Heart right ventricle (tissue), 16 donors: ENCODE measurements at places on chromosomes 2 and 18.

- no peak overlapping the region for H3K27ac ChIP-seq
- no peaks in the 10 kb centered on the region for H3K4me1 ChIP-seq
- H3K36me3 ChIP-seq = no peaks in the 10 kb centered on the region
- no peak for DNase-seq
- H3K4me3 ChIP-seq = no peak overlapping the region
Observed at GRCh38 chr2:117967977-117968718, 45.7 kb downstream of the CCDC93 start.

DNA sequence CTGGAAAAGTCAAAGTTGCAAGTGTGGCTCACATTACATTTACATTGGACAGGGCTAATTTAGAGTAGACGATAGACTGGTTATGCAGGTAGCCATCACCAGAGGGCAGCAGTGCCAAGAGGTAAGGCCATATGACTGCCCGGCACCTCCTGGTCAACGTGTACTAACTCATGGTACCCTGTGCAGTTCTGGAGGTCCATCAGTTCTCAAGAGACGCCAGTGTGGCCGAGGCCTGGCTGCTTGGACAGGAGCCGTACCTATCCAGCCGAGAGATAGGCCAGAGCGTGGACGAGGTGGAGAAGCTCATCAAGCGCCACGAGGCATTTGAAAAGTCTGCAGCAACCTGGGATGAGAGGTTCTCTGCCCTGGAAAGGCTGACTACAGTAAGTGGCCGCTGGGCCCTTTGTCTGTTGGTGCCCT is 65.8 kb upstream of the EML6 start:
- no peak for DNase-seq
- H3K4me1 ChIP-seq = peaks cover 25% of the 10 kb centered on the region
- H3K4me3 ChIP-seq = no peak overlapping the region
- peak overlapping the region; percentile 24 for H3K27ac ChIP-seq
- H3K27me3 ChIP-seq = no peaks in the 10 kb centered on the region

DNA sequence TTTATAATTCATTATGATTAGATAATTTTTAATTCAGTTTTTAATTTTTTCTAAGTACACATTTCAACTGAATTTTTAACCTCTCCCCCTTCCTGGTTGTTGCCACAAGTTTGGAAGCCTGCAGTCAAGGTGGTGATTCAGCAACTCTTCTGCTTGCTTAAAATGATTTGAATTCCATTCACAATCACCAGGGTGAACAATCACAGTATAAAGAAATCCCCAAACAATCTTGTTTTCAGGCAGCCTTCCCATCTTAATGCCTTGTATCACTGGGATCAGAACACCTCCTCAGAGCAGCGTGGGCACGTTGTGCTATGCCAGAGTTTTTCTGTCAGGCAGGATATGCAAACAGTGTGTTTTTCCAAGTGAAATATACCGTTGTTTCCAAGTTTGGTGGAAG is 46.7 kb upstream of the BARD1 start:
- H3K27ac ChIP-seq = no peak overlapping the region
- H3K36me3 ChIP-seq = no peaks in the 10 kb centered on the region
- no peak for DNase-seq
- H3K4me3 ChIP-seq = no peak overlapping the region
- no peaks in the 10 kb centered on the region for H3K4me1 ChIP-seq
- H3K27me3 ChIP-seq = no peaks in the 10 kb centered on the region

GRCh38 chr18:22641958-22642357 is 224.2 kb upstream of the CTAGE1 start:
- H3K27me3 ChIP-seq = no peaks in the 10 kb centered on the region
- no peak overlapping the region for H3K4me3 ChIP-seq
- H3K4me1 ChIP-seq = peaks cover 3% of the 10 kb centered on the region
- no peak for DNase-seq

DNA sequence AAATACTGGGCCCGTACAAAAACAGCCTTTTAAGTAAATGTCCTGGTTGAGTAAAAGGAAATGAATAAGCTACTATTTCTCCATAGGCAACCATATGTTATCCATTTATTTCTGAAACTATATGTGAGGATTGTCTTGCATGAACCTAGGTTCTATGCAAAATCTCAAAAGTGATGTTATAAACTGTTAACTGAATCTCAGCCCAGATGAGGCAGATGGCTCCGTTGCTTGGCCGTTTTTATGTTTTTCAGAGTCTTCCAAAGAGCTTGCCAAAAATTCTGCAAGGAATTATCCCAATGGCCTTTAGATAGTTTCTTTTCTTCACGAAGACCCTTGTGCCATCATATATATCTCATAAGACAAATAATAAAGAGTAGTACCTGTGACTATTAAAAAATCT is 1669.5 kb upstream of the DDX18 start:
- no peak overlapping the region for H3K27ac ChIP-seq
- no peaks in the 10 kb centered on the region for H3K4me1 ChIP-seq
- H3K36me3 ChIP-seq = no peaks in the 10 kb centered on the region
- H3K4me3 ChIP-seq = no peak overlapping the region

- H3K4me3 ChIP-seq = no peak overlapping the region
- no peaks in the 10 kb centered on the region for H3K36me3 ChIP-seq
- DNase-seq = no peak
- no peaks in the 10 kb centered on the region for H3K4me1 ChIP-seq
- H3K27ac ChIP-seq = no peak overlapping the region
- no peaks in the 10 kb centered on the region for H3K27me3 ChIP-seq
Observed at GRCh38 chr2:57549642-57550102, 496.9 kb upstream of the VRK2 start.

- no peak overlapping the region for H3K4me3 ChIP-seq
- H3K4me1 ChIP-seq = peaks cover 4% of the 10 kb centered on the region
- no peaks in the 10 kb centered on the region for H3K36me3 ChIP-seq
- DNase-seq = no peak
- peaks cover 5% of the 10 kb centered on the region for H3K27me3 ChIP-seq
- no peak overlapping the region for H3K27ac ChIP-seq
Observed at GRCh38 chr2:60071490-60071831, 482.0 kb downstream of the BCL11A start.

DNA sequence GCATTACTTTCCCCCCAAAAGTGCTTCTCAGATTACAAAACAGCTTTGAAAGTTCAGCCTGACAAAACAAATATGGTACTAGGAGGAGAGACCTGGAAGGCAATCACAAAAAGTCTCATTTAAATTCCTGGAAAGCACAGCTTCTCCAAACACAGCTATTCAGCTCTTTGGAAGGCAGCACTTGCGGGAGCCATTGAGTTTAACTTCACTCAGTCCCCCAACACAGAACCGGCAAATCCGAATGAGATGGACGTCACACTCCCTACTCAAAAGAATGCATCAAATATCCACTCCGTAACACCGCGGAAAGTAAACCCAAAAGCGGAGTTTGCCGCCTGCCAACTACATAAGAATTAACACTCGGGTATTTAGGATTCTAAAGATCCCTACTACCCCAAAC is 638 bp downstream of the ST6GAL2 start:
- peak overlapping the region; percentile 52 for H3K4me3 ChIP-seq
- peaks cover 6% of the 10 kb centered on the region for H3K4me1 ChIP-seq
- no peak overlapping the region for H3K27ac ChIP-seq
- DNase-seq = no peak
- H3K36me3 ChIP-seq = no peaks in the 10 kb centered on the region

GRCh38 chr2:178327516-178327915 is 123.5 kb downstream of the PRKRA start:
- DNase-seq = no peak
- no peaks in the 10 kb centered on the region for H3K4me1 ChIP-seq
- H3K4me3 ChIP-seq = no peak overlapping the region
- no peaks in the 10 kb centered on the region for H3K27me3 ChIP-seq

GRCh38 chr2:214740867-214741395 is 68.6 kb downstream of the BARD1 start:
- H3K27ac ChIP-seq = no peak overlapping the region
- no peak for DNase-seq
- no peaks in the 10 kb centered on the region for H3K27me3 ChIP-seq
- peaks cover 20% of the 10 kb centered on the region for H3K36me3 ChIP-seq
- H3K4me1 ChIP-seq = no peaks in the 10 kb centered on the region

- peak overlapping the region; percentile 41 for H3K27ac ChIP-seq
- peaks cover 6% of the 10 kb centered on the region for H3K4me1 ChIP-seq
- no peaks in the 10 kb centered on the region for H3K27me3 ChIP-seq
- no peaks in the 10 kb centered on the region for H3K36me3 ChIP-seq
- peak; percentile 54 for DNase-seq
Observed at GRCh38 chr18:48896875-48897511, 53.8 kb downstream of the SMAD7 start.

GRCh38 chr18:45236676-45237075 is 378.6 kb upstream of the SLC14A2 start:
- no peak overlapping the region for H3K27ac ChIP-seq
- no peaks in the 10 kb centered on the region for H3K27me3 ChIP-seq
- H3K4me1 ChIP-seq = no peaks in the 10 kb centered on the region
- DNase-seq = no peak

DNA sequence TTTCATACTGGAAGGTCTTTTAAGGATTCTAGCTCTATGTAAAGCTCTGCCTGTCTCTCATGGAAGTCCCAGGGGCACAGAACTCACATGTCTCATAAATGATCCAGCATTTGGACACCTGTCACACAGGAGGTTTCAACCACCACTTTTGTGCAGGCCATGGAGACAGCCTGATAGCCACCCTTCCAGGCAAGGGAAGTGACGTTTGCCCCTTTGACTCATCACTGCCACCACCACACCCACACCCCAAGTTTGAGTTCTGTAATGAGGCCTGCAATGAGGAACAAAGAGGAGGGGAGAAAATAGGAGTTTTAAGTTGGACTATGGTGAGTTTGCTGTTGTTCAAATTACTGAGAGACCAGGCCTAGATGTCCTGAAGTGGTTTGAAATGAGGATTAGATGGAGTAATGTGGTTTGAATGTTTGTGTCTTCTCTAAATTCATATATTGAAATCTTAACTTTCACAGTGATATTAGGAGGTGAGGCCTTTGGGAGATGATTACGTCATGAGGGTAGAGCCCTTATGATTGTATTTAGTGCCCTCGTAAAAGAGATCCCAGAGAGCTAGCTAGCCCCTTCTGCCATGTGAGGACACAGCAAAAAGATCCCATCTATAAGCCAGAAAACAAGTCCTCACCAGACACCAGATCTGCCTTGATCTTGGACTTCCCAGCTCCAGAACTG is 175.3 kb upstream of the EPHA4 start:
- H3K4me1 ChIP-seq = no peaks in the 10 kb centered on the region
- H3K27ac ChIP-seq = no peak overlapping the region
- no peaks in the 10 kb centered on the region for H3K27me3 ChIP-seq
- no peaks in the 10 kb centered on the region for H3K36me3 ChIP-seq
- H3K4me3 ChIP-seq = no peak overlapping the region

GRCh38 chr18:14781671-14782070 is 33.7 kb downstream of the ANKRD30B start:
- H3K27ac ChIP-seq = no peak overlapping the region
- no peak overlapping the region for H3K4me3 ChIP-seq
- H3K36me3 ChIP-seq = no peaks in the 10 kb centered on the region
- no peaks in the 10 kb centered on the region for H3K4me1 ChIP-seq

DNA sequence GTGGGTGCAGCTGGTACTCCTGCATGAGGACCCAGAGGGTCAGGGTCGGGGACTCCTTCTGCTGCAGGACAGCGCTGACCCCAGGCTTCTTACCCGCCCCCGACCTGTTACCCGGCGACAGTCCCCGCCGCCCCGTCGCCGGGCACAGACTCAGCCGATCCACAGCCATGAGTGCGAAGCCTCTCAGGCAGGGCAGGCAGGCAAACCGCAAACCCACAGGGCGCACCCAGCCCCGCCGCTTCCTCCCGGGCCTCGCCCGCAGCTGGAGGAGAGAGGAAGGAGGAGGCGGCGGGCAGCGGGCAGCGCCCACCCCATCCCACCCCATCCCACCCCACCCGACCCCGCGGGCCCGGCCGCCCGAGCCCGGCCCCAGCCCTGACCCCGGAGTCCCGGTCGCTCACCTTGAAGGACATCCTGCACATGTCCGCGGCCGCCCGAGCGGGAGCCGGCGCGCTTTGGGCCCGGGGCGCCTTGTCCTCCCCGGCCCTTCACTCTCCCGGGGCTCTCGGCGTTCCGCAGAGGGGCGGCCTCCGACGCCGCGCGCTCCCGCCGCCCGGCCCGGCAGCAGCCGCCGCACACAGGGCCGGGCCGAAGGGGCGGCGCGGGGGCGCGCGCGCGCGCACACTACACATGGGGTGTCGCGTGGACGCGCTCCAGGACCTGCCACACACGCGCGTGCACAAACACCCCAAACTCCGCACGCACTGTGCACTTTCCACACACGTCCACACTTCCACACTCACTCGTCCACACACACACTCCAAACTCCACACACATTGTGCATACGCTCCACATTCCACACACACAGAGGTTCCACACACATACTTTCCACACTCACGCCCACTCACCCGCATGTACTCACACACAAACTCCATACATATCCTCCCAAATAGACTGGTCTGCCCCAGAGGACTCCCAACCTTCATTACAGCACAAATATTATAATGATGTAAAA is at the start of gene ANKRD29:
Gene ANKRD29, minus strand, starts transcription at position 603 of the 955 bp plus-strand sequence. Its CDS starts 181 bp downstream, at position 422.
- H3K36me3 ChIP-seq = no peaks in the 10 kb centered on the region
- no peaks in the 10 kb centered on the region for H3K27me3 ChIP-seq
- peak within 1 kb of the TSS; percentile 66 for H3K4me3 ChIP-seq
- peak within 1 kb of the TSS; percentile 61 for H3K27ac ChIP-seq
